ENCODE measurements at places on chromosomes 6 and 20.

DNA sequence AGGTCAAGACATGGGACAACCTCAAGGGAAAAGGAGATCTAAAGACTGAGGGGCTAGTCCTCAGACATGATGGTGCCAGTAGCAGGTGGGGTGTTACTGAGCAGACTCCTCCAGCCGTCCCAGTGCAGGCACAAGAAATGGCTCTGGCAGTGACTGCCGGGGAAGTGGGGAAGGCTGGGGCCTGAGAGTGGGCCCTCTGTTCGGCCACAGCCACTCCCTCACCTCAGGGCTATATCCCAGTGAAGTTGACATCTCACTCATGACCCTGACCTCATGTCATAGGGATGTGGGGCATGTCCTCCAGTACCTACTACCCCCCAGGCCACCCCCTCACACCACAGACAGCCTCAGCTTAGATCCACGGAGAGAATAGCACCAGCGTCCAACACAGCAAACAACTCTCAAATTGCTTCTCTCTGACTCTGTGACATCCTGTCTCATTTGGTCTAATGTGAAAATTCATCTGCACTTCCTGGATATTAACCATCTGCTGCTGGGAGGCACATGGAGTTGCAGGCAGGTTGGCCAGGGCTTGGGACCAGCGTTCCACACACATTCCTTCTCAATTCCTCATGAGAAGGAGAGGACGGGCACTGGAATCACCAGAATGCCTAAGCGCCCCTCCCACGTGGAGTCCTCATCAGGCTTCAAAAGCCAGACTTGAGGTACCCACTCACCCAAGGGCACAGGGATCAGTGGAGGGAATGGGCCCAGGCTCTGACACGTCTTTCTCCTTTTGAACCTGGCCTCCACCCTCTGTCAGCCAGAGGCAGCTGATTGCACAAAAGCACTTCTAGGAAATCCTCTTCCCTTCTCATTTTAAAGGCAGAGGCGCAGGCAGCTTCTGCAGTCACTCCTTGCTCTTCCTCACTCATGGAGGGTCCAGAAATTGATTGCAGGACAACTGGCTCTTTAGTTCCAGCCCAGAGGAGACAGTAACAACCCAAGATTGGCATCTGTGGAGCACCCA is 163.6 kb upstream of the CST7 start:
- DNase-seq: no peak

DNA sequence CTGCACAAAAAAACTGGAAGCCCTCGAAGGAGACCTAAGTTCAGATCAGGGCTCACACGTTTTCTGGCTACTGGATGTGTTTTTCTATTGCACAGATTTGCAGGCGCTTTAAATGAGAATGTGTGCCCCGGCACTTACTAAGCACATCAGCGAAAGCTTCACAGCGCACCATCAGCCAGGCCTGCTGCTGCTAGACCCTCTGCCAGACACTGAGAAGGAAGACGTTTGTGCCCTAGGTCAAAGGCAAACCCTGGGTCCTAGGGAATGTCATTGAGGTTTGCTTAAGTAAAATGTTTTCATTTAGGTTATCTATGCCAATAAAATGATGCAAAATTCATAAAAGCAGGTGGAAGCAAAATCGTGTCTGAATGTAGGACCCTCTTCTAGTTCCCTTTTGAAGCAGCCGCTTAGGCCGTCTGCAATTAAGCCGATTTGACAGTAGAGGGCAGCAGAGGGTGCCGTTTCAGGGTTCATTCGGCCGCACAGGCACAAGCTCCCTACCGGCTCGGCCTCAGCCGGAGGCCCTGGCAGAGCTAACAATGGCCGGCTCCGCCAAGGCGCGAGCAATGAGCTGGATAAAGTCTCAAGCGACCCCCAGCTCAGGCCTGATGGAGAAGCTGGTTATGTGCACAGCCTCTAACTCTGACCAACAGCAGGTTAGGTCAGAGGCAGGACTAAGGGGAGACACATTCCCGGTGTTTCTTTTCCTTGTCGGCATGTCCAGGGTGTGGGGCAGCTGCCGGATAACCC is 107.2 kb upstream of the FOXA2 start:
- peak; percentile 20 for DNase-seq

- DNase-seq: no peak
Measured at GRCh38 chr6:125302840-125303511, 1.2 kb upstream of the HDDC2 start.

DNA sequence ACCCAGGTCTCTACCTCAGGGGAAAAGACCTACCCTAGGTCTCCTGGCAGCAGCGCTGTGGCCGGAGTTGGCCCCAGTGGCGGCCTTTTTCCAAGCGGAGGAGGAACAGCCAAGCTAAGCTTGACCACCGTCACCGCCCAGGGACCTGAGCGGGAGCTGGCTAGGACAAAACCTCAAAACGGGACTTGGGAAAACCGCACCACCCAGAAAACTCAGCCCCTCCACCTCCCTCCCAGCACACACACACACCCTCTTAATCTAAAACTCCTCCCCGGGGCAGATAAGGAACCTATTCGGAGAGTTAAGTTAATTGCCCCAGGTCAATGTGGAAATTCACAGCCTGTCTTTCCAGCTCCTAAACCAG is 2.7 kb upstream of the TRERF1 start:
- DNase-seq: no peak

- peak; percentile 37 for DNase-seq
Measured at GRCh38 chr6:43668151-43669028, 19.2 kb downstream of the MRPS18A start.

DNA sequence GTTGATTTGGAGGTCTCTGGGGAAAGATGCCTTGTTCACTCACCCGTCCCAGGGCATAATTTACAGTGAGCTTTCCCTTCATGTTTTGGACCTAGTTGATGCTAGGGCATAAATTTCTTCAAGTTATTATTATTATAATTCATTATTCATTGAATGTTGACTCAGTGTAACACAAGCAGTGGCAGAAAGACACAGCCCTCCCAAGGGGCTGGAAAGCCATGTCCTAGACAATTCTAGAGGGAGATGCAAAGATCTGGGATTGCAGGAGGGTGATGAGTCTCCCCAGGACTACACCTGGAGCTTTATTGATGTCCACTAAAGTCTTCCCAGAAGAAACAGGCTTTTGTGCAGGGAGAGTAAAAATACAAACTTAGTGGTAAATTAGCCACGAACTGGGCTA is 322.0 kb upstream of the MOCS1 start:
- DNase-seq: no peak

GRCh38 chr6:55902796-55903195 is 27.4 kb upstream of the BMP5 start:
- no peak for DNase-seq

GRCh38 chr6:11459079-11459610 is 78.4 kb upstream of the TMEM170B start:
- DNase-seq: no peak

DNA sequence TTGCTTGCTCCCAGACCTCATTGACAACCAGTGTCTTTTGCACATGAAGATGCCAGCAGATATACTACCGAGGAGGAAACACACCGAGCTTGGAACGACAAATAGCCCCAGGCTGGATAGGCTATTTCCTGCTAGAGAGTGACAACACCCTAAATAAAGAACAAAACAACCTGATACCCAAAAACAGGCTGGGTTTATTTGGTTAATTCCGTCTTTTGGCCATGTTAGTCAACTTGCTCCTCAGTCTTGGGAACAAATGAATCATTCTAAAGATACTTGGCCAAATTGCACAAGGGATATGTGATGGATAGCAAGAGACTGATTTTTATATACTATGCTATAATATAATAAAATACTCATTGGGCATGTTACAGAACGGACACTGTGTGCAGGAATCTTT is 11.5 kb upstream of the MUC22 start:
- DNase-seq: no peak

DNA sequence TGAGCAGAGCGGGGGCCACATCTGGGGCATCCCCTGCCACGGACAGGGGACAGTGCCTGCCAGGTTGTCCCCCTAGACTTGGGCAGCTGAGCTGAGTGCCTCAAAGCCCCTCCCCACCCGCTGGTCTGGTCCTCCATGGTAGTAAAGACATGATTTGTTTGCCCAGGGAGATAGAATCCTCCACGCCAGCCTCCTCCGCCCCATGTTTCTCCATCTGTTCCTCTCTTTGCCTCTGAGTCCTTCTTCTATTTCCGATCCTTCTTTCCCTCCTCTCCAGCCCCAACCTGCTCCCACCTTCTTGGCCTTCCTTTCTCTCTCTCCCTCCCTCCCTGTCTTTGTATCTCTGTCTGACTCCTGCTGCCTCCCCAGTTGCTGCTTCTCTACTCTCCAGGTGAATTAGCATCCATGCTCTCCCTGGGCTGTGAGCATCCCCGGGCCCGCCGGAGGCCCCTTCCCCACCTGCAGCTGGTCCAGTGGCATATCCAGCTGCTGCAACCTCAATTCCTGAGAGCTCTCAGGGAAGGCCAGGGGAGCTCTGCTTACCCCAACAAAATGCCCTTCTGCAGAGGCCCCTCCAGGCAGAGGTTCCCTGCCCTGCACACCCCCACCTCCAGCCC is 45.8 kb downstream of the CPNE5 start:
- DNase-seq: no peak

DNA sequence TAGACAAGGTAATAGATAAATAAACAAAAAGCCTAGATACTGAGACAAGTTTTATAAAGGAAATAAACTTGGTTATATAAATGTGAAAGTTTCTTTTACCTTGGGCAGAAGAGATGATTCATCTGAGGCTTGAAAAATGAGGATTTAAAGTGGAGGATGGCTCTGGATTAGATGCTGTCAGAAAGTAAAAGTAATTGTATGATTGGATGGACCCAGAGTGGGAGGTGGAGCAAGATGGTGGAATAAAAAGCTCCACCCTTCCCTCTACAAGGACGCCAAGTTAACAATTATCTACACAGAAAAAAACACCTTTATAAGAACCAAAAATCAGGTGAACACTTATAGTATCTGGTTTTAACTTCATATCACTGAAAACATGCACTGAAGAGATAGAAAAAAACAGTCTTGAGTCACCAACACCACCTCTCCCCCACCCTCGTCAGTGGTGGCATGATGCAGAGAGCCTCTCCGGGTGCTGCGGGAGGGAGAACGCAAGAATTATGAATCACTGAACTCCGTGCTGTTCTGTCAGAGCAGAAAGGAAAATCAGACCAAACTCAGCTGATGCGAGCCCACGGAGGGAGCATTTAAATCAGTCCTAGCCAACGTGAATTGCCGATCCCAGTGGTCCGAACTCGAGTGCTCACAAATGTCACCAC is 84.7 kb upstream of the GJE1 start:
- DNase-seq: no peak

- no peak for DNase-seq
Measured at GRCh38 chr6:141510803-141511202, 621.9 kb upstream of the GJE1 start.

- DNase-seq: no peak
Measured at GRCh38 chr20:19456595-19457395, 244.4 kb downstream of the SLC24A3 start.

DNA sequence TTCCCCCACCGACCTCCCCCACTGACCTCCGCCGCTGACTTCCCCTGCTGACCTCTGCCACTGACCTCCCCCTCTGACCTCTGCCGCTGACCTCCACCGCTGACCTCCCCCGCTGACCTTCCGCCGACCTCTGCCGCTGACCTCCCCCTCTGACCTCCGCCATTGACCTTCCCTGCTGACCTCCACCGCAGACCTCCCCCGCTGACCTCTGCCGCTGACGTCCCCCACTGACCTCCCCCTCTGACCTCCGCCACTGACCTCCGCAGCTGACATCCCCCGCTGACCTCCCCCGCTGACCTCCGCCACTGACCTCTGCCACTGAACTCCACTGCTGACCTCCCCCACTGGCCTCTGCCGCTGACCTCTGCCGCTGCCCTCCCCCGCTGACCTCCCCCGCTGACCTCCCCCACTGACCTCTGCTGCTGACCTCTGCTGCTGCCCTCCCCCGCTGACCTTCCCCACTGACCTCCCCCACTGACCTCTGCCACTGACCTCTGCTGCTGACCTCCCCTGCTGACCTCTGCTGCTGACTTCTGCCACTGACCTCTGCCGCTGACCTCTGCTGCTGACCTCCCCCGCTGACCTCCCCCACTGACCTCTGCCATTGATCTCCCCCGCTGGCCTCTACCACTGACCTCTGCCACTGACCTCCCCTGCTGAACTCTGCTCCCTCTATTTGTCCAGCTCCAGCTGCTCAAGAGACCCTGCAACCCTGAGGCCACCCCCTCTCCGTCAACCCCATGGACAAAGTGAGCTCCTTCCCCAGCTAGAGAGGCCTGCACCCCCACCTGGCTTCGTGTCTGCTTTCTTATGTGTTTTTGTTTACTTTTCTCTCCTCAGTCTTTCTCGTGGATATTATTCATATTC is 91.4 kb upstream of the AFDN start:
- no peak for DNase-seq

GRCh38 chr20:60046011-60046413 is 87.8 kb downstream of the CDH26 start:
- DNase-seq: no peak

- DNase-seq: no peak
Measured at GRCh38 chr6:8829796-8830195, 394.5 kb upstream of the SLC35B3 start.

GRCh38 chr6:167054987-167055386 is 55.8 kb downstream of the CEP43 start:
- no peak for DNase-seq

- DNase-seq: no peak
Measured at GRCh38 chr6:3894590-3895311, 45.6 kb downstream of the FAM50B start.

Measured in activated CD8-positive, alpha-beta memory T cell treated with anti-CD3 and anti-CD28 coated beads, Interleukin-2, amount 50 U/mL, for 4 hours (primary cell).